ENCODE measurements at places on chromosomes 4 and X.

DNA sequence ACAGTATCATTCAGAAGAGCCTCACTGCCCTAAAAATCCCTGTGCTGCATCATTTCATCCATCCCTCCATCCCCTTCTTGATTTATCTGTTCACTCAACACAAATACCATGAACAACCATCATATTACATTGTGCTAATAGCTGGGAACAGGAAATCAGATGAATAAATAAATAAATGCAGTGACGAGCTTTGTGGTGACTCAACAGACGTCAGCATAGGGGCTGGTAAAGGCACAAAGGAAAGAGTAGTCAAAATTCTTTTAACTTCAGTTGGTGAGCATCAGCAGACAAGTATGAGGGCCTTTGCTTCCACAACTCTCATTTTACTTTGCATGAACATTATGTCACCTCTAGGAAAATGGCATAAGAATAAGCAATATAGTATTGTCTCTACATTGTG is 65.5 kb downstream of the EDNRA start:
- no peak for DNase-seq

DNA sequence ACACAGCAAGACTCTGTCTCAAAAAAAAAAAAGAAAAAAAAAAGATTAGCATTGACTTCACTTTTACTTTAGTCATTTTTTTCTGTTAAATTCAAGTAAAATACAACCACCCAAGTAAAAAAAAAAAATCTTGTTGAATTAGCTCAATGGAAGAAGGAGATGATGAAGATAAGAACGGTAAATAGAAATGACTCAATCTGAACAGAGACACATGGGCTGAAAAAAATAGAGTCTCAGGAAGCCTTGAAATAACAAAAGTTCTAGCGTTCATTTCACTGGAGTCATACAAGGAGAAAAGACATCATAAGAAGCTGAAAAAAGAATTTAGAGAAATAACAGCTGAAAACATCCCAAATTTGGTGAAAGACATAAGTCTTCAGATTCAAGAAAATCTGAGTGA is 75.5 kb downstream of the CASP3 start:
- DNase-seq, result no peak

DNA sequence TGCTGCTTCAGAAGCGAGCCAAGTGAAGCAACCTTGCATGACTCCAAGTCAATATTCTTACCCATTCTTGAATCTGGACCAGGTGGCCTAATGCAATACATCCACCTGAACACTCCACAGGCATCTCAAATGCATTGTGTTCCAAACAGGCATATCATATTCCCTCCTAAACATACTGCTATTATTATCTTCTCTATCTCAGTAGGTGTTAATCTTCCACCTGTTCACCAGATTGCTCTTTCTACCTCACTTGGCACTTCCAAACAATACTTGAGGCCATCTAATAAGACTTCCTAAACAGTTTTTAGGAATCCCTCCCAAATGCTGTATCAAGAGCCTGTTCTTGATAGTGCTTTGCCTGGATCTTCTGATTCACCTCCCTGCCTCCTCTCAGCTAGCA is 90.7 kb downstream of the GPRIN3 start:
- no peak for DNase-seq

DNA sequence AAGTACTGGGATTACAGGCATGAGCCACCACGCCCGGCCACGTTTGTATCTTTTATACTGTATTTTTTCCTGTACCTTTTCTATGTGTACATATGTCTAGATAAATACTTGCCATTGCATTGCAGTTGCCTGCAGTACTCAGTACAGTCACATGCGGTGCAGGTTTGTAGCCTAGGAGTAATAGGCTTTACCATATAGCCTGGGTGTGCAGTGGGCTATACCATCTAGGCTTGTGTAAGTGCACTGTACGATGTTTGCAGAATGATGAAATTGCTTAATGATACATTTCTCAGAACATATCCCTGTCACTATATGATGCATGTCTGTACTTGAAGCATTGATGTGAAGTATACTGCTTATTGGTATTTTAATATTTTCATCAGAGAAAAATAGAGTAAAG is 115.4 kb upstream of the PUDP start:
- no peak for DNase-seq

GRCh38 chr4:123649250-123649644 is 252.7 kb downstream of the SPRY1 start:
- DNase-seq, result no peak

DNA sequence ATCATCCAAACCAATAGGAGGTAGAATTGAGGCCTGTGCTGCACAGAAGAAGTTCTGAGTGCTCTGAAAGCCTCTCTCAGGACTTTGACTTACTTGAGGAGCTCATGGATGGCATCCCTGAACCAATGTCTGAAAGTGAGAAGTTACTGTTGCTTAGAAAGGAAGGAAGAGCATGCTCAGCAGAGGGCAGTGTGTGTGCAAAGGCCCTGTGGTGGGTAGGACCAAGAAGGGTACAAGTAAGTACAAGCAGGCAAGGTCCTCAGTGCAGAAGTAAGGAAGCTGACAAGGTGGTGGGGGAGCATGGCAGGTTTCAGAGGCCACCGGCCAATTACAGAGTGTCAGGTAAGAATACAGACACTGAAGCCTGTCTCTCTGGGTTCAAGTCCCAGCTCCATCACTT is 31.4 kb upstream of the LGI2 start:
- no peak for DNase-seq

GRCh38 chr4:30763321-30763727 is 43.2 kb downstream of the PCDH7 start:
- no peak for DNase-seq

- no peak for DNase-seq
These were observed 29.5 kb downstream of the MAGEB17 start for GRCh38 chrX:16196829-16197228.

DNA sequence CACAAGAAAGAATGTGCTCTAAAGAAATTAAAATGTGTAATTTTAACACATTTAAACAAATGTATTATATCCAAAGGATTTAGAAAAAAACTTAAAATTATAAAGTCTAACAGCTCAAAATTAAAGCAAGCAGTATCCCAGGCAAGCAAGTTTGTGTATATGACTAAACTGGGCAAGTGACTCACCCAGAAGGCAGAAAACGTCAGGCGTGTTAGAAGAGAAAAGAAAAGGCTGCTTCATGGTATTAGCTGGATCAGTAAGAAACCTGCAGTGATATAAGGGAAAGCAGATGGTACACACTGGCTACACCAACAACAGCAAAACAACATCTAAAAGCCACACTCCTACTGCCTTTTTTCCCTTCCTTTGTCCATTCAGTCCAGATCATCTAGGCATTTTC is 250.6 kb upstream of the NDST3 start:
- DNase-seq, result no peak

Data from lung (tissue), 17 donors.